Liver (tissue), 10 donors: ENCODE measurements at places on chromosomes 6 and 20. TPM values are rescaled to one million over a fixed set of nuclear protein-coding genes. Genes with fewer than 3 reads are reported as not detected.

The CGA gene
- not detected for polyA plus RNA-seq

The SIRPD gene
- polyA plus RNA-seq: not detected

- no peak for DNase-seq
Observed at GRCh38 chr20:53850319-53850718, 220.1 kb downstream of the BCAS1 start.

DNA sequence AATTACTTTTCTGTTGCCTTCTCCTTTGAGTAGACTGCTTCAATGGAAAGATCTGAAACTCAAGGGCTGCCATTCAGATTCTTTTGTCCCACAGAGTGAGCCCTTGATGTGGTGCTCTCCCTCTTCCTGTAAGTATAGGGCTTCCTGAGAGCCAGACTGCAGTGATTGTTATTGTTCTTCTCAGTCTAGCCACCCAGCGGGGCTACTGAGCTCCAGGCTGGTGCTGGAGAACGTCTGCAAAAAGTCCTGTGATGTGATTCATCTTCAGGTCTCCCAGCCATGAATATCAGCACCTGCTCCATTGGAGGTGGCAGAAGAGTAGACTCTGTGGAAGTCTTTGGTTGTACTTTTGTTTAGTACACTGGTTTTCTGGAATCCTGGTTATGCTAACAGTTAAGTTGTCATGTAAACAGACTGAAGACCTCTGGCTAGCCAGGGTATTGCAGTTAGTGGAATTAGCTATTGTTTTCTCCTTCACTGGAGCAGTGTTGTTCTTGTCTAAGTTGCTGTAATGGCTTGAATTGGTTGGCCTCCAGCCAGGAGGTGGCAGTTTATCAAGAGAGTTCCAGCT lies 240.9 kb downstream of the COL12A1 start:
- DNase-seq: no peak

- DNase-seq: no peak
Observed at GRCh38 chr6:61606500-61606899, 679.5 kb downstream of the KHDRBS2 start.

GRCh38 chr6:33592595-33593413 lies 12.7 kb upstream of the BAK1 start:
- peak; percentile 34 for DNase-seq

GRCh38 chr20:44523746-44524145 lies 1.9 kb upstream of the SERINC3 start:
- DNase-seq: no peak
